ENCODE measurements at places on chromosomes 6 and 20.

GRCh38 chr6:111724505-111724904 is 118.8 kb upstream of the TRAF3IP2 start:
- DNase-seq = no peak

DNA sequence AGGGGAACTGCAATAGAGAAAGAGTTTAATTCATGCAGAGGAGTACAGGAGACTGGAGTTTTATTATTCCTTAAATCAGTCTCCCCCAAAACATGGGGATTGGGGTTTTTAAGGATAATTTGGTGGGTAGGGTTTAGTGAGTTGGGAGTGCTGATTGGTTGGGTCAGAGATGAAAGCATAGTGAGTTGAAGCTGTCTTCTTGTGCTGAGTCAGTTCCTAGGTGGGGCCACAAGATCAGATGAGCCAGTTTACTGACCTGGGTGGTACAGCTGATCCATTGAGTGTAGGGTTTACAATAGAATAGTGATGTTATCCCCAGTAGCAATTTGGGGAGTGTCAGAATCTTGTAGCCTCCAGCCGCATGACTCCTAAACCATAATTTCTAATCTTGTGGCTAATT is 29.1 kb downstream of the GPX6 start:
- DNase-seq = no peak

GRCh38 chr20:31823360-31824124 is 4.4 kb downstream of the MYLK2 start:
- no peak for DNase-seq

- no peak for DNase-seq
Observed at GRCh38 chr6:79257381-79258205, 23.1 kb upstream of the HMGN3 start.

GRCh38 chr20:62127799-62128198 is 5.5 kb downstream of the LSM14B start:
- DNase-seq = no peak

DNA sequence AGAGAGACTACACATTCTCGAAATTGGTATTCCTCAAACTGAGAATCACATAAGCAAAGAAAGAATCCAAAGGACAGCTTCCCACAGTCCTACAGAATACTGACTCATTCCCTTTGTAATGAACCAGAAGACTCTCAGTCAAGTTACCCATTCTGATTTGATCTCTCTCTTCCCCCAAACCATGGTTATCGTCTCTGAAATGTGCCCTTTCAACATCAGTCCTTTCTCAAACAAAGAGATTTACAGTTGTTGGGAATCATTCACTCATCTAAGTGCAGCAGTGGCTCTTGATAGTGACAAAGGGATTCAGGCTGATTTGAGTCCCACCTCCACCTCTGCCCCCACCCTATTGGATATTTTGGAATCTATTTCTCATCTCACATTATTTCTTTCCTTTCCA is 15.0 kb upstream of the RSPO3 start:
- DNase-seq = no peak

DNA sequence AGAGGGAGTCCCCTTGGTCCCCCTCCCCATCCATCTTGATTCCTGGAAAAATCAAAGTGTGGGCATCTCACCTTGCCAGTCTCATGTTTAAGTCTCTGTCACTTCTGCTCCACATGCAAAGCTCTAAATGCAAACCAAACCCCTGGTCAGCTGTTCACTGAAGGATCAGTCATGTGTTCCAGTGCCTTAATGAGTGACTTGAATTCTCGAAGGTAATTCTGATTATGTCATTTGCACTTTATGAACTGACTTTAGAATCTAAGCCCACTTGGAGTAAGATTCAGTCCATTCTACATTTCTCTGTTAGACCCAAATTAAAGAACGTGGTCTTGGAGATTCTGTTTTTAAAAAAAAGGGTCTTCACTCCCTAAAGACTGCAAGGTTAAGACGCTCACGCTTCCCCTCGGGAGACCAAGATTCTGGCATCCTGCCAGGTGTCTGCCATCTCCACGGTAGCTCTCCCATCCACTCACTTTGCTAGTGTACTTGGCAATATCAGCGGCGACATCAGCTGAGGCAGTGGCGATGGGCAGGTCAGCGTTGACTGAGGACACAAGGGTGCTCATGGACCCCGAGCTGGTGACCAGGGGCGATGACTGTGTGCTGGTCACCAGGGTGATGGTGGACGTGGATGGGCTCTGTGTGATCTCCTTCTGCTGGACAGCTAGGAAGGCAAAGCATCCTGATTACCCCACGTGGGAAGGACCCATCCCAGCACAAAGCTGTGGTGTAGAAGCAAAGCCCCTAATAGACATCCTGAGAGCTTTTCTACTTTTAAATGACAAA is 120.5 kb downstream of the ZMYND8 start:
- DNase-seq = no peak

- DNase-seq = no peak
Observed at GRCh38 chr20:17014217-17014616, 212.6 kb upstream of the PCSK2 start.

All from left colon (tissue), 2 donors.